Activated CD4-positive, alpha-beta T cell treated with anti-CD3 and anti-CD28 coated beads, Interleukin-2, amount 10 ng/mL, durations not matched to agents 7 days and 5 days (primary cell): ENCODE measurements at places on chromosomes 3 and 15. TPM values are rescaled to one million over a fixed set of nuclear protein-coding genes. Genes with fewer than 3 reads are reported as not detected.

Gene HYAL1
- not detected for total RNA-seq

DNA sequence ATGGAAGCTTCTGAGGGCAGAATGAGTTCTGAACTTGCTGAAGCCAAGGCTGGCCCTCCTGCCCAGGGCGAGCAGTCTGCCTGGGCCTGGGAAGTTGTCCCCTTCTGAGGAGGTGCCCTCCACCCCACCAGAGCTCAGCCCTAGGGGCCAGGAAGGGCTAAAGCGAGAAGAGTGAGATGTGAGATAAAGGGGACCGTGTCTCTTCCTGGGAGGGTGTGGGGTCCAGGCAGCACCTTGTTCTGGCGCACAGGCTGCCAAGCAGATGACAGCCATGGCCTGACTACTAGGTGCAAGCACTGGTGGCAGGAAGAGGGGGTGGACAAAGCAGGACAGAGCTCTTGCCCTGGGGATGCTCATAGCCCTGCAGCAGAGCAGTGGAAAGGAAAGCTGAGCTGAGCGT lies 3.7 kb downstream of the PAK6 start:
- no peak for DNase-seq

- no peak for DNase-seq
These were observed 44.4 kb upstream of the GALNT15 start for GRCh38 chr3:16130066-16130465.

GRCh38 chr15:70281811-70282307 lies 184.1 kb upstream of the TLE3 start:
- no peak for DNase-seq

GRCh38 chr15:29749365-29750086 lies 72.7 kb downstream of the TJP1 start:
- no peak for DNase-seq

DNA sequence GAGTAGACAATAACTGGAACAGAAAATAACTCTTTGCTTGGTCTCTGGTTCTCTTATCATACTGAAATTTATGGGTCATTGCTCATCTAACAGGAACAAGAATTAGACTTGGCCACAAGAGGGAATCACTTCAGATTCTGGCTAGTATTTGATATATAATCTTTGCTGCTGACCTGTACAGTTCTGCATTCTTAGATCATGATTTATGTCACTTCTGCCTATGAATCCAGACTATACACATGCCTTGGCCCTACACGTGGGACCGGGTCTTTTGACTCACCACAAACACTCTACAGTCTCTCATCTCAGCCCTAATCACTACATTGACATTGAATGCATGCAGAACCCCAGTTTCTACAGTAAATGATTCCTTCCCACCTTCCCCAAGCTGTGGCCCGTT lies 162.5 kb upstream of the SOX2 start:
- DNase-seq, result no peak

DNA sequence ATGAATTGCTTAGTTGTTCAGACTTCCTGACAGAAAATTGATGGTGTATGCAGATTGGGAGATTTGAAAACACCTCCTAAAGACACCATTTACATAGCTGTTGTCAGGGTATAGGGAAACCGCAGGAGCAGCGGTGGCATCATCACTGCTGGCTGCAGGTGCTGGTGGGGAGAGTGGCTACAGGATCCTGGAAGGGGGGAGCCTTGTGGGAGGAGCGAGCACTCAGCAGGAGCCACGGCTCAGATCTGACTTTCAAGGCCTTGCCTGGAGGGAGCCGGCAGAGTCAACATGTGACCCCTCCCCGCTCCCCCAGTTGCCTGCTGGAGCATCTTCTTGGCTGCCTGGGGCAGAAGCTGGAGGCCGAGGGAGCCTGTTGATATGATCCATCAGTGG lies 26.1 kb downstream of the EDEM1 start:
- DNase-seq, result no peak

GRCh38 chr3:49912881-49913281 lies 9.2 kb upstream of the MST1R start:
- DNase-seq, result no peak

- peak; percentile 59 for DNase-seq
These were observed 1.4 kb downstream of the CD200R1 start for GRCh38 chr3:112973325-112974177.

GRCh38 chr15:48856942-48857341 lies 21.0 kb upstream of the EID1 start:
- no peak for DNase-seq

Gene ZBBX
- not detected for total RNA-seq

DNA sequence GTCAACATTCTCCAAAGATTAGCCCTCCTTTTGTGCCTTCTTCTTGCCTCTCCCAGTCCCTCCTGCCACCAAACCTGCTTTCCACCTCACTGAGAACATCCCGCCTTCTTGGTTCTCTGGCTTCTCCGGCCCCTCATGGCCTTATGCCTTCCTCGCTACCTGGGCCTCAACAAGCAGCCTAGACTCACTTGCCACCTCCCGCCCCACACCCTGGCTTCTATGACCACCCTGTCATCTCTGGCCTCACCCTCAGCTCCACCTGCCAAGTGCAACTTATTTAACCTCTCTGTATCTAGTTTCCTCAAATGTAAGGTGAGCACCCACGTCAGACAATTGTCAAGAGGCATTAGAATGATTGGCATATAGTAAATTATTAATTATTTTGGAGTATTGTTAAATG lies 68.8 kb upstream of the MEX3B start:
- no peak for DNase-seq

DNA sequence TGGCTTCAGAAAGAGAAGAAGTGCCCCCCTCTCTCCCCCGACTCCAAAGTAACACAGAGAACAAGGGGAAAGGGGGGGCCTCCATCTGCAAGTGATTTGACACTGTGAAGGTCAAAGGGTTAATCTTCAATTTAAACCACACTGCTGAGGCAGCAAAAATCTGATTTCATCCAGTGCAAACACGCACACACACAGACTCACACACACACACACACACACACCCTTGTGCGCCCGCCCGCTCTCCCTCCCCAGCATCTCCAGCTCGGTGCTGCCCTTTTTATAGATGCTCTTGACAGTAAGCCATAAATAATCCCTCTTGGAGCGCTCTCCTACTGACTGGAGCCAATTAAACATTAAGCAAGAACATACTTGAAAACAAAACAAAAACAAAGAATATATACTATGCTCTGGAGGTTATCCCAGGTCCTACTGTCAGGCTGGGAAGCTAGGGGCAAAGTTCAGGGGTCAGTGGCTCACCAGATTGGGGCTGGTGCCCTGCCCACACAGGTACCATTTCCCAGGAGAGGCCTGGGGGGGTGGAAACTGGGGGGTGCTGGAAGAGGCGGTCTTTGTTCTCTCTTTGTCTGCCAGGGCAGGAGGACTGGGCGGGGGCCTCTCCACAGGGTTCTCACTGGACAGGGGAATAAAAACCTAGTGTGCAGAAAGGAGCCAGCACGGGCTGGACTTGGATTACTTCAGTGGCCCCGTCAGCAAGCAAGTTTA lies 16.3 kb downstream of the BMF start:
- no peak for DNase-seq

GRCh38 chr3:190433626-190434025 lies 16.1 kb downstream of the TMEM207 start:
- no peak for DNase-seq

Gene HESX1
- 0.42 TPM for total RNA-seq

GRCh38 chr3:178551916-178552321 lies 15.7 kb downstream of the KCNMB2 start:
- no peak for DNase-seq

GRCh38 chr3:32467333-32468070 lies 35.1 kb downstream of the CMTM6 start:
- DNase-seq, result peak; percentile 70

GRCh38 chr3:73753985-73754384 lies 129.2 kb upstream of the PDZRN3 start:
- DNase-seq, result no peak

Gene ALDH1A3
- total RNA-seq, result not detected

DNA sequence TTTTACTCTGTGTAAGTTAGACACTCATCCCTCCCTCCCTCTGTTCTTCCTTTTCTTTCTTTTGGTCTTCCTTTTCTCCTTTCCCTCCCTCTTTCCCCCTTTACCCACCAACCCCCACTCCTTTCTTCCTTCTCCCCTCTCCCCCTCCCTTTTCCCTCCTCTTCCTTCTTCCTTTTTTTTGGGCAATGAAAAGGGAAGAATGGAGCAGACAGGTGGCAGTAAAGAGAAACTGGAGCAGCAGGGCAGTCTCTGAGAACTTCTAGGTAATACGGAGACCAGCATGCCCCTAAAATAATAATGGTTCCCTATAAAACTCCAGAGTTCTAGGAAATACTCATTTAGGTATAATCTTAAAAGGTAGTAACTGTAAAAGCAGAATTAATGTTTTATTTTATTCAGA lies 11.4 kb upstream of the GPR171 start:
- no peak for DNase-seq

Gene OR5H6
- total RNA-seq, result not detected

Gene SPINK8
- not detected for total RNA-seq

Gene EID1
- total RNA-seq, result 84.0 TPM

DNA sequence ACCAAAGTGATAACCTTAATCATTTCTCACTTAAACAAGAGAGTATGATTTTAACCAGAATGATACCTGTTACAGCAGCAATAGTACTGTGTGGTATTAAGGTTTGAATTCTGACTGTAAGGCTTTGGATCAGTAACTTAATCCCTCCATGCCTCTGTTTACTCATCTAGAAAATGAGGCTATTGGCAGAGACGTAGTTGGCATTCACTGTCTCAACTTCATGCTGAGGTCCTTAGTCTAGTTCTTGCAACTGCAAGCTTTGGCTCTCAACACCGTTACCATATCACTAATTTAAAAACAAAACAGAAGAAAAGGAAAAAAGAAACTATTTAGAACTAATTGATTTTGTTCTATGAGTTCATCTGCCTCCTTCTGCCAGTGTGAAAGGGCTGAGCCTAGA lies 875.4 kb downstream of the MCTP2 start:
- DNase-seq, result no peak

GRCh38 chr3:194075088-194075615 lies 60.8 kb upstream of the HES1 start:
- DNase-seq, result no peak

- no peak for DNase-seq
These were observed 30.7 kb upstream of the SIAH2 start for GRCh38 chr3:150793641-150794040.

DNA sequence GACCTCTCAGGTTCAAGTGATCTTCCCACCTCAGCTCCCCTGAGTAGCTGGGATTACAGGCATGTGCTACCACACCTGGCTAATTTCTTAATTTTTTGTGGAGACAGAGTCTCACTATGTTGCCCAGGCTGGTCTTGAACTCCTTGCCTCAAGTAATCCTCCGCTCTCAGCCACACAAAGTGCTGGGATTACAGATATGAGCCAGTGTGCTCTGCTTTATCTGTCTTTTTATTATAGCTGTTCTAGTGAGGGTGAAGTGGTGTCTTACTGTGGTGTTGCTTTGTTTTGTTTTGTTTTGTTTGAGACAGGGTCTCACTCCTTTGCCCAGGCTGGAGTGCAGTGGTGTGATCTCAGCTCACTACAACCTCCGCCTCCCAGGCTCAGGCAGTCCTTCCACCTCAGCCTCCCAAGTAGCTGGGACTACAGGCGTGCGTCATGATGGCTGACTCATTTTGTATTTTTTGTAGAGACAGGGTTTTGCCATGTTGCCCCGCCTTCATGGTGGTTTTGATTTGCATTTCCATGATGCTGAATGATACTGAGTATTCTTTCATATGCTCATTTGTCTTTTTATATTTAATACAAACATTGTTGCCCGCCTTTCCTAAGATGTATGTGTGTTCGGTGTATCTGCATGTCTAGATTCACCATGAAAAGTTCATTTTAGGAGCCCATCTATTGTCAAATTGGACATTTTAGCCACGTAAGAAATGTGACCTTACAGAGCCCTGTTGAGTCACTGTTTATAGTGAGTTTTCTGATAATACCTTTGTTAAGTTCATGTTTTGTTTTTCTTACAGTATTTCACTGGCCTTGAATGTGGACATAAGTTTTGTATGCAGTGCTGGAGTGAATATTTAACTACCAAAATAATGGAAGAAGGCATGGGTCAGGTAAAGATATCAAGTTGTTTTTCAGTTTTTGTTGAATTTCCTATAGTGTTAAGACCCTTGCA lies 80.6 kb downstream of the ARIH1 start:
- DNase-seq, result peak; percentile 12

- peak; percentile 59 for DNase-seq
These were observed 219.9 kb upstream of the IGF1R start for GRCh38 chr15:98428253-98428989.

GRCh38 chr3:62803276-62803675 lies 71.9 kb downstream of the CADPS start:
- no peak for DNase-seq

DNA sequence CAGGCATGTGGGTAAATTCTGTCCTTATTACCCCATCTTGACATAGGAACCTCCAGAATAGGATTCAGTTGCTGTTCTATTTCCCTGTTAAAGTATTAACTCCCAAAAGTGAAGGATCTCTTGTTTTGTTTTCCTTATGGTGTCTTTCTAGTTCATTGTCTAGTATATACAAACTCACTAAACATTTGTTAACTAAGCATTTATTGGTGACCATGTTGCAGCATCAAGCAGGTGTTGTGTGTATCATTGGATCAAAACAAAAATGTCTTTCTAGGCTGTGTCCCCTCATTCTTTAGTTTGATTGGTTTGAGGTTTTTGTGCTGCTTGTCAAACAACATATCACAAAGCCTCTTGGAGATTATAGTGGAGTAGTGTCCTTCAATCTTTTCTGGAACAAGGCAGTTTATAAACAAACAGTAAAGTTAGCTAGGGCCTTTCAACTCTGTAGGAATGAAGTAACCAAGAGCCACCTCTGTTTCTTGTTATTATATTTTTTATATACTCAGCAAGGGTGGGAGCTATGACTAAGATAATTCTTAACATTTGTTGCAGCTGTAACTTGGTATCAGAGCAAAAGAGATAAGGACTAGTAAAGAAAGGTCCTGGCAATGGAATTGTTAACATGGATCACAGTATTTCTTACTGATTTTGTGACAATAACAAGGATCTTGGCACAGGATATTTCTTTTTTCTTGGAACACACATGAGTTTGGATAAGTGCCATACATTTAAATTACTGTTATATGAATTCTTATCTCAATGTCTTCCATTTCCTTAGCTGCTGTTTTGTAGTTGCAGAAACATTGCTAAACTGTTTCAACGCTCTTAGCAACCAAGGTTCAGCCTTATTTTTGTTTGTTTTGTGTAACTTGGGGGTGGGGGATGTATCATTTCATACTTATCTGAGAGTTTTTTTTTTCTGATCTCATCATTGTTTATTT lies 49.3 kb downstream of the TMOD3 start:
- no peak for DNase-seq

DNA sequence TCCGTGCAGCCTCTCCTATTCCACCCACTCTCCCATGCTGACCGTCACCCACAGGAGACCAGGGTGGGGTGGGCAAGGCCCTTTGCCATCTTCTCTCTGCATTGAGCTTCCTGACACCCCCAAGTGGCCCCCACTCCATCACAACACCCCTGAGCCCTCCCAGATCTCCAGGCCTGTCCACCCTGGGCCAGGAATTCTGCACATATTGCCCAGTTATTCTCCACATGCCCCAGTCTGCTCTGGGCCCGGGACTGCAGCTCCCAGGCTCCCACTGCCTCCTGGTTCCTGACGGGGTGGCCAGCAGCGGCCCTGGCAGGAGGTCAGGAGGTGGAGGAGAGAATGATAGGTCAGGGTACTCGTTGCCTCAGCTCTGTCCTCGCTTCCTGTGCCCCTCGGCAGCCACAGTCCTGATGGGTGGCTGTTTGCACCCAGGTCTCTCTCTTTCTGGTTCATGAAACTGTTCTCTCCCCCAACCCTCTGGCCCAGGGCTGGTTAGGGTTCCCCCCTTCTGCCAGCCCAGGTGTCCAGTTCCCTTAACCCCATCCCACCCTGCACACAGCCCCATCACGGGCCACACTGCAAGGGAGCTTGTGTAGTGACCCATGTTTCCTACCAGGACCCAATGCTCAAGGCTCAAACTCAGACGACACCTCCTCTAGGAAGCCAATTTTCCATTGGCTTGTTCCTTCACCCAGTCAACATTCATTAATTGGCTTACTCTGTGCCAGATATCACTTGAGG lies 47.3 kb downstream of the IQSEC1 start:
- no peak for DNase-seq
